ENCODE measurements at places on chromosomes 2 and 18.
A peak's percentile ranks its signal among the peaks of the same experiment; 100 is the strongest.

GRCh38 chr2:109148117-109148746 lies 19.2 kb downstream of the SH3RF3 start:
- DNase-seq = no peak

DNA sequence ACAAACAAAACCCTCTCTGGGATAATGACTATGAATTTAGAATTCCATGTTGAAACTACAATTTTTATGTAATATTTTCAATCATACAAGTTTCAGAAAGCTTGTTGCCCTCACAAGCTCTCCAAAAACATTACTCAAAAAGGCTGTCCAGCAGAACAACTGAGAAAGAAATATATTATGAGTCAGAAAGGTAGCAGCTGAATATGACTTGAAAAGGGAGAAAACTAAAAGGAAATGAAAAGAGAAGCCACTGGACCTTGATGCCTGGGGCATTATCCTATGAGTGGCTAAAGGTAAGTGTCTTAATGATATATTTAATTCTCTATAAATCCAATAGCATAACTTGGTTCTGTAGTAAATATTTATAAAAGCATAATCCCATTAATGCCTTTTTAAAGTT lies 61.8 kb downstream of the NXPH2 start:
- no peak for DNase-seq

GRCh38 chr18:9539283-9539682 lies 64.0 kb downstream of the RALBP1 start:
- no peak for DNase-seq

DNA sequence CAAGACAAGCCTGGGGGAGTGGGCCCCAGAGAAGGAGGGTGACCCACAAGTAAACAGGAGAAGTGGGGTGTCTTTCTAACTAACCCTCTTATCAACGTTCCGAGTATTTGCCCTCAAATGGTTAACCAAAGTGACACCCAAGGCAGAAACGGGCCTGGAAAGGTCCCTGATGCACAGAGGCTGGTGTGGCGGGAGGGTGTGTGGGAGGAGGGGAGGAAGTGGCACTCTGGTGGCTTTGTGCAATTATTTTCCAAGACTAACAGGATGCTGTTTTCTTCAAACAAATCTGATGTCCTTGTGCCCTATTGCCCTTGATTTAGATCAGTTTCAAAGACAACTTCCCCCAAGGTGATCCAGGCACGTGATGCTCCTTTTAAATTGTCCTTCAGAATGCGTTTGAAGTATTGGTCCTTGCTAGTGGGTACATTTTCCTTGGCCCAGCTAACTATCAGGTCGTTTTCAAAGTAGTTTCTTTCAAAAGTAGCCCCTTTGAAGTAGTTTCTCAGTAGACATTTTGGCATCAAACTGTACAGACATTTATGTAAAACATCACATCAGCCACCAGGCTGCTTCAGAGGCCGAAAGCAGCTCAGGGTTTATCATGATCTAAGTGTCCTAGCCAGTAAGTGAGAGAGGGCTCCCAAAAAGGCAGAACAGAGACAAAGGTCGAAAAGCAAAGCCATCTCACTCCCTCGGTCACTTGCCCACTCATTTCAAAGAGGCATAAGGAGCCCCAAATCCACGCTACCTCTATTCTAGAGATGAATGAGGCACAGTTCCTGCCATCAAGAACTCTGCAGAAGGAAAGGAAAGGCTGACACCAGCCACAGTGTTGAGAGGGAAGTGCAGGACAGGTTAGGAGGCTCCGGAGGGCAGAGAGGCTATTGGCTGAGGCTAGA lies 371.1 kb upstream of the ID2 start:
- DNase-seq = peak; percentile 36

Data from naive thymus-derived CD8-positive, alpha-beta T cell (primary cell).